Epithelial cell of proximal tubule (primary cell): ENCODE measurements at places on chromosomes 7 and 10. TPM values are rescaled to one million over a fixed set of nuclear protein-coding genes. Genes with fewer than 3 reads are reported as not detected.

Gene GTPBP10
- 10.5 and 20.8 TPM in 2 replicates for total RNA-seq

Gene TMEM184A
- total RNA-seq: 2.2 and 3.6 TPM in 2 replicates

Gene KLF14
- 0.14 TPM in 1 of 2 replicates, not detected in the other for total RNA-seq

Gene OPALIN
- total RNA-seq: not detected in 2 replicates

Gene FGL2
- total RNA-seq: not detected in 2 replicates

Gene CTAGE8
- total RNA-seq: 9.5 TPM in 1 of 2 replicates, not detected in the other

Gene CALML3
- not detected in 2 replicates for total RNA-seq

Gene FAM25A
- not detected in 2 replicates for total RNA-seq

Gene SPDYE2B
- total RNA-seq: not detected in 2 replicates

Gene MARVELD1
- 21.2 and 30.5 TPM in 2 replicates for total RNA-seq

Gene ANKRD1
- total RNA-seq: 72.2 and 127 TPM in 2 replicates

Gene XPNPEP1
- total RNA-seq: 98.1 and 191 TPM in 2 replicates

Gene HECW1
- total RNA-seq: not detected in 2 replicates

Gene SEMA4G
- total RNA-seq: 1.2 and 7.9 TPM in 2 replicates

Gene CPN1
- total RNA-seq: not detected in 2 replicates

Gene VGF
- total RNA-seq: 1.4 and 20.9 TPM in 2 replicates

Gene GIMAP8
- total RNA-seq: not detected in 2 replicates

Gene MMRN2
- 0.17 TPM in 1 of 2 replicates, not detected in the other for total RNA-seq

Gene OR2A5
- total RNA-seq: not detected in 2 replicates

Gene DPYSL4
- total RNA-seq: 1.7 and 3.3 TPM in 2 replicates

Gene CAMK2B
- not detected in 2 replicates for total RNA-seq

Gene LSM8
- total RNA-seq: 43.0 and 91.1 TPM in 2 replicates

Gene STEAP1B
- 0.17 and 5.0 TPM in 2 replicates for total RNA-seq

Gene CLRN3
- not detected in 2 replicates for total RNA-seq

Gene ICA1
- total RNA-seq: 9.6 and 30.3 TPM in 2 replicates

Gene SPRN
- total RNA-seq: 0.12 and 0.51 TPM in 2 replicates

Gene FRG2B
- not detected in 2 replicates for total RNA-seq

Gene EBLN1
- total RNA-seq: not detected in 2 replicates

Gene MAD1L1
- 73.8 and 83.4 TPM in 2 replicates for total RNA-seq

Gene GALNT17
- total RNA-seq: 0.12 TPM in 1 of 2 replicates, not detected in the other

Gene DGKB
- total RNA-seq: 0.69 TPM in 1 of 2 replicates, not detected in the other

Gene FGFR2
- 1.6 and 3.1 TPM in 2 replicates for total RNA-seq

Gene STEAP4
- total RNA-seq: 0.52 and 0.80 TPM in 2 replicates

Gene GPR146
- 0.23 TPM in 1 of 2 replicates, not detected in the other for total RNA-seq

Gene ABCB4
- total RNA-seq: 0.58 and 12.6 TPM in 2 replicates
